ENCODE measurements at places on chromosomes 7 and 10.

GRCh38 chr7:479948-480499 is 39.6 kb downstream of the PDGFA start:
- no peak for DNase-seq

DNA sequence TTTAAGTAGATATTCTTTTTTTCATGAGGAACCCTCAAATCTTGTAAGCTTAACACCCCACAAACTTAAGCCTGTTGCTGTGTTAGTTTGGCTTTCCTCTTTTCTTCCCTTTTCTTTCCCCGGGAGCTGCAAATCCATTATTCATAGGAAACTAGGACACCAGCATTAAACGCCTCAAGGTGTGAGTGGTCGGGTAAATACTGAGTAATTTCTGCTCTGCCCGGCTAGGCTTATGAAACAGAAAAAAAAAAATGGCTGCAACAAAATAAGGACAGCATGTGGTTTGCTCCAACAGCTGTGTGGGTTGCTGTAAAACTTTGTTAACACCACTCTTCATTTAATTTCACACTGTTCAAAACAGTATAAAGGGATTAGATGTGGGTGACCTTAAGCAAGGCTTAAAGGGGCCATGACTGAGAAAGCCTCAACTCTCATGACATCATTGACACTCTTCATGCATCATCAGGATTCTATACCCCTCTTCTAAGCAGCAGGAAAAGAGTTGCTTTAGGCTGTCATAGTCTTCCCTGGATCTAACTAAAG is 104.1 kb downstream of the AOAH start:
- no peak for DNase-seq

GRCh38 chr10:79375321-79376077 is 28.2 kb downstream of the PPIF start:
- no peak for DNase-seq

DNA sequence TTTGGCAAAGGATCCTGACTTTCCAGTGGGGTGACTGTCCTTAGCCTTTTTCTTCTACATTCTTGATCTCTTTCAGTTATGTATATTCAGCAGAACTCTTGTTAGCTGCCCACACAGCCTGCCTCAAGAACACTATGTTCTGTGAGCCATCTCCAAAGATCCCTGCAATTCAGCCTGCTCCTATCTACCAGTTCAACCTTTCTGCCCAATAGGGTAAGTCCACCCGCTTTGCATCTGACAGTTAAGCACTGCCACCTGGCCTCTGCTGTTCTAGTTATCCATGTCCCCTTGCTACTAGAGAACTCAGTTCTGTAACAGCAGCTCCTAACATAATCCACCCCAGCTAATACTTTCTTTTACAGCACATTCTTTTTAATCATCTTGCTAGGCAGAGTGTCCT is 13.5 kb downstream of the OR9A2 start:
- no peak for DNase-seq

DNA sequence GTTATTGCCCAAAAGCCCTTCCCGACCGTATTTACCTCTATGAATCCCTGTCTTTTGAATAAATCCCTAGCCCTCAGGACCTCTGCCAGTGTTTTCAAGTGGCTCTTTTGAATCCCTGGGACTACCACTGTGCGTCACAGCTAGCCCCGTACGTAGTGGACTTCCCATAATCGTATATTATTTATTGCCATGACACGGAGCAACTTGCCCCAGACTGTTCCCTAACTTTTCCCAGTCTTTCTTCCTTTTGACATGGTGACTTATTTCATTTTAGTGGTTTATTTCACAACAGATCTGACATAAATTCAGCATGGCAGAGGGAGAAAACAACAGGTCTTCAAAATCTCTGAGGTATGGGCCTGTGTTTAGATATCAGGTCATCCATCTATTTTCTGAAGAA is 318.6 kb upstream of the KLF6 start:
- no peak for DNase-seq

DNA sequence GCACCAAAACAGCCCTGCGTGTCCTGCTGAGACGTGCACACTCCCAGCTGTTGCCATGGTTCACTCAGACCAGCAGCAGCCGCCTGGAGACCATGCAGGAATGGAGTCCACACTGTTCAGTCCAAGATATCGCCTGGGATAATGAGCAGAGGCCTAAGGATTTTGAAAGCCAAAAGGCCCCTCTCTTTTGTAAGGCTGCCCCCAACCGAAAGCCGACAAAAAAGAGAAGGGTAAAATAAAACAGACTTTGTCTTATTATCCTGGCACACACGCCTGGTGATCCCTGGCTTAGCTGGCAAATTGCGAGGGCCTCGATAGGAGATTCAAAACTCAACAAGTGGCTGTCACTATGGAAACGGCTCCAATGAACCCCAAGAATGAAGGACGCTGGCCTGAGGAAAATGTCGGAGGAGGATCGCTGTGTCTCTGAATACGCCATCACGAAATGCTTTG is 263.6 kb downstream of the SKIDA1 start:
- no peak for DNase-seq

DNA sequence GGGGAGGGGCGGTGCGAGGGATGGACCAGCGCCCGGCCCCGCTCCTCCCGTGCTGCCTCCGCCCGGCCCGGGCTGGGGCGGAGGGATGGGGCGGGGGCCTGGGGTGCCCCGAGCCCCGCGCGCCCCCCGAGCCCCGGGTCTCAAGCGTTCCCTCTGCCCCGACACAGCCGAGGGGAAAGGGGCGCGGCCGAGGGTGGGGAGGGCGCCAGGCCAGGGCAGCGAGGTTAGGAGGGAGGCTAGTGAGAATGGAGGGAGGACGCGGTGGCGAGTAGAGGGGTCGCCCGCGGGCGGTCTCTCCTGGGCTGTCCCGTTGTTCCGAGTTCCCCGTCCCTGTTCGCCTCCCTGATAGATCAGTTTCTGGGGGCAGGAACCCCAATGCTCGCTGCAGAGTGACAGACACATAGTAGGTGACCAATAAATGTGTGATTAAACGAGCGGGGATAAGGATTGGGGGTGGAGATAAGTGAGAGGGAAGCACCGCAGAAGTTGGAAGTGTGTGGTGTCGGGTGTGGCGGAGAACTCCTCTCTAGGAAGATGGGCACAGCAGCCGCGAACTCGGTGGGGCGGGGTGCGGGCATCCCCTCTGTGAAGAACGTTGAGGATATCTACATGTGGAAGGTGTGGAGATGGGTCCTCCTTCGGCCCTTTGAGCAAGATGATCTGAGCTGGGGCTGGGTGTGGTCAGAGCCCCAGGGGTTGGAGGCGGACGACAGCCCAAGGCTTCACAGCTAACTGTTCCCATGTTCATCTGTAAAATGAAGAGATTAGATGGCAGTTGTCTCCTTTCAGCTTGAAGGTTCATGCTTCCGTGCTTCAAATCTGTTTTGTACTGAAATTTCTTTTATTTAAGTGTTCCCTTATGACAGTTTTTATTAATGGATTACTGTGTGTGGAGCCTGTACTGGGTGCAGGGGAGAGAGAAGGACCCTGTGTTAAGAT is 580 bp downstream of the ZNF775 start:
- DNase-seq, result peak; percentile 64

DNA sequence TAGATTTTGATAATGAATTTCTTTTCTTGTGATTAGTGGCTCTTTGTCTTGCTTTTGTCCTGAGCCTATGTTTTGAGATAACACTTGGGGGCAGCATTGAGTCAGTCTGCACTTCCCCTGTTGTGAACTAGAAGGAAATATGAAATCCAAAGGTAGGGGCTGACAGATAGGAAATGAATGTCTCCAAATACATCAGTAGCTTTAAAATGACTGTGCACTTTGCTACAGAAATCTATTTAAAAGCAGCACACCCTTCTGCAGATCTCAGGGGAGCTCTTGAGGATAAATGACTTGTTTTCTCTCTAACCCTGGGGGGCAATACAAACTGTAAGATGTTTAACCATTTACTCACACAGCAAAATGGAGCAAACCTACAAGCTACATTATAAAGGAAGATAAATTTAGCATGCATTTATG is 176.0 kb upstream of the MYO3A start:
- peak; percentile 62 for DNase-seq

DNA sequence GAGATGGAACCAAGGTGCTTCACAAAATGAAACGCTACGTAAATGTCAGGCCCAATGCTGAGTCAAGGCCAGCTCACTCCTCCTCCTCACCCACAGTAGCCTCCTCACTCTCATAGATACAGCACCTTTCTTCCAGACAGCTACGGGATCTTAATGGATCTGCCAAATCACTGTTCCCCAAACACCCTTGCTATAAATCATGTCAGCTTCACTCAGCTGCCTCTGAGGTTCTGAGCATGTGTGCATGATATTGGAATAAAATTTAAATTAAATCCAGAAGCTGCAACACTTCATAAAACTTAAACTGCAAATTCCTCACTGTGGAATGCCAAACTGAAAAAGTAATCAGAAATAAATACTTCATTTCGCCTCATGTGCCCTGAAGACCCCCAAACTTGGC is 14.7 kb upstream of the CPXM2 start:
- DNase-seq, result no peak

- no peak for DNase-seq
These were observed 91.4 kb downstream of the SAMD9 start for GRCh38 chr7:93026425-93026824.

GRCh38 chr10:44177610-44178009 is 207.3 kb downstream of the CXCL12 start:
- no peak for DNase-seq

DNA sequence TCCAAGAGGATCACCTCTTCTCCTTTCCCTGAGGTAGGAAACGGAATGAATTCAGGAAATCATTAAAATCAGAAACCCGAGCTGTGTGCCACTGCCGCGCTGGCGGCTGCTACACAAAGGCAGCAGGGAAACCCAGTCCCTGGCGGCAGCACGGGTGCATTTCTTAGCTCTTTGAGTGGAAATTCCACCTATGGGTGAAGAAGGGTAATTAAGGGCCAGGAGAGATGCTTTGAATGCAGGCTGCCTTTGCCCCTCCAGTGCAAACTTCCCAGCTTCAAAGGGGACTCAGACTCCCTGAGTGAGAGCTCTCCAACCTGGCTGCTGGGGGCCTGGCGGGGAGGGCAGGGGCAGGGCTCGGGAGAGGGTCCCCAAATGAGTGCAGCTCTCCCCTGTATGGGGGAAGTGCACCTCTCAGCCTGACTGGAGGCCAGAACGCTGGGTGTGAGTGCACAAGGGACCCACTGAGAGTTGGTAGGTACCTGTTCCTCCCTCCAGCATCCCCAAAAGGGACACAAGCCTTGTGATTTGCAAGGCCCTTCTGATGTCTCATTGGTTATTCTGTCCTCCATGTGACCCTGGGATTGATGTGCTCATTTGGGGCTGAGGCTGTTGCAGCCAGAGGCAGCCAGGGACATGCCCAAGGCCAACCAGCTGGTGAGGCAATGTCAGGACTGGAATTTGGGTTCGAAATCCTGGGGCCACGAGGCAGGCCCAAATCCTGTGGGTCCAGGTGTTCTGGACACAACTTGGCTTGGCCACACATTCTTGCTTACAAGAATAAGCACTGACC is 16.3 kb upstream of the ZMIZ1 start:
- peak; percentile 43 for DNase-seq

- no peak for DNase-seq
These were observed 10.8 kb upstream of the STN1 start for GRCh38 chr10:103928784-103929183.

DNA sequence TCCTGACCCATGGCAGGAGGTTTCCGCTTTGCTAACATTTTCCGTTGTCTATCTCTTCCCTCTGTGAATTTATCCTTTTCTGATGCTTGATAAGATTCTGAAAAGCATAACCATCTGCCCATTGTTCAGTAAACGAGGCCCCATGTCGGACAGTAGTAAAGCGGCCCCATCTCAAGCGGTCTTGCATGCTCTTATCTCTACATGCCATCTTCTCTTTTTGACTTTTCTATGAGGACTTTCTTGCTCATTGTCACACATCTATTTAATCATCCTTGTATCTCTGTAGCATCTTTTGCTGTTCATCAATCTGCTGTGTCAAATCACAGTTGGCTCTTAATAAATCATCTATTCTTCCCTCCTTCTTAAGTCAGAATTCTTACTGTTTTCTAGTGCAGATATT is 37.6 kb downstream of the ZNF248 start:
- DNase-seq, result no peak

GRCh38 chr7:1242606-1243289 is 10.1 kb downstream of the UNCX start:
- DNase-seq, result no peak

GRCh38 chr7:136877509-136877908 is 9.1 kb downstream of the CHRM2 start:
- DNase-seq, result no peak

DNA sequence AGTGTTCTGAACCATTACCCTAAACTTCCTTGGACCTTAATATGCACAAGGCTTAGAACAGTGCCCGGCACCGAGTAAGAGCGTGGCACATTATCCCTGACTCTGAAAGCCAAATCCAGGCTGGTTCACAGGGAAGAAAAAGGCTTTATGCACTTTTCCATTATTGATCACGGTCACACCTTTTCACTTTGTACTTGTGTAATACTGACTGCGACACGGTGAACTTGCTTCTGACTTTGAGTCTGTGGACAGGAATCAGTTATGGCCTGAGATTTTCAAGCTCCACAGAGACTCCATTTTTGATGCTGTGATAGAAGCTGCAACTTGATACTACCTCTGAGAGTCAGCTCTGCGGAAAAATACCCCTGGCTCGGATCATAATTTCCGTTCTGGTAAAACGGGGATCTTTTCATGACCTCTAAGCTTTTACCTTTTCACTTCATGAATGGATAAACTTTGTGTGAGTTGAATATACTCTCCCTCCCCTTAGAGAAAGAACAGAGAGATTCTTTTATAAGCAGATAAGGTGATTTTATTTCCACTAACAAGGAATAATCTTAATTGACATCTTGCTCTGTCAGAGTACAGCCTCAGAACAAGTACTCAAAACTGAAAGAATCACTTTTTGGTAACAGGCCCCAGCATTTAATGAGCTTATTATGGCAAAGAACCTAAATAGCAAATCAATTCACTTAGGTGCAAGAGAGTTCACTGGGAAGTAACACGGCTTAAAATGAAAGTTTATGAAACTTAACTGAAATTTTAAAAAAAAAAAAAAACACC is 88.8 kb downstream of the ELMO1 start:
- no peak for DNase-seq

- no peak for DNase-seq
These were observed 11.0 kb downstream of the PDAP1 start for GRCh38 chr7:99397297-99397983.

DNA sequence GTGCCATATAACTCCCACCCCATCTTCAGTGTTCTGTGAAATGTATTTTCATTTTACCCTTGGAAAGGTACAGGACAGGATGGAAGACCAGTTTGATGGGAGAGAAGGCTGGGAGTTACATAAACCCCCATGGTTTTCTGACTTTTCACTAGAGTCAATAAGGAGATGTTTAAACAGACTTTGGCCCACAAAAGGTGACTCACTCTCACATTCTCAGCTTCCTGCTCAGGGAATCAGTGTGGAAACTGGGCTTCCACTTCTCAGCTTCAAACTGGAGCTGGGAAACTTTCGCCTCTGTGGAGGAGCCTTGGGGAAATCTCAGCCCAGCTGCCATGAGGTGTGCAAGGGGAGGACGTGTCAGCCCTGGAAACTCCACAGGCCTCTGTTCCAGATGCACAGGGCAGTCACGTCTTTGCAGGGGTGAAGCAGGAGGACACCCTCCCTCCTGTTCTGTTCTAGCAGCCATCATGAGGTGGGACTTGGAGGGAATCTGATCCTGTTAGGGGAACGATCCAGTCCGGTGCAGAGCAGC is 560.5 kb upstream of the GALNT17 start:
- no peak for DNase-seq

- DNase-seq, result no peak
These were observed 63.6 kb downstream of the GPR37 start for GRCh38 chr7:124701955-124702354.

- DNase-seq, result peak; percentile 33
These were observed 604 bp downstream of the MXI1 start for GRCh38 chr10:110207805-110208613.

- DNase-seq, result no peak
These were observed 175.4 kb downstream of the ARID5B start for GRCh38 chr10:62076891-62077290.
